Hippocampal formation (tissue), 2 donors: ENCODE measurements at places on chromosomes 2 and 18.
A peak's percentile ranks its signal among the peaks of the same experiment; 100 is the strongest.

GRCh38 chr18:76426737-76427305, 68.2 kb downstream of the ZNF516 start:
- no peak for DNase-seq

DNA sequence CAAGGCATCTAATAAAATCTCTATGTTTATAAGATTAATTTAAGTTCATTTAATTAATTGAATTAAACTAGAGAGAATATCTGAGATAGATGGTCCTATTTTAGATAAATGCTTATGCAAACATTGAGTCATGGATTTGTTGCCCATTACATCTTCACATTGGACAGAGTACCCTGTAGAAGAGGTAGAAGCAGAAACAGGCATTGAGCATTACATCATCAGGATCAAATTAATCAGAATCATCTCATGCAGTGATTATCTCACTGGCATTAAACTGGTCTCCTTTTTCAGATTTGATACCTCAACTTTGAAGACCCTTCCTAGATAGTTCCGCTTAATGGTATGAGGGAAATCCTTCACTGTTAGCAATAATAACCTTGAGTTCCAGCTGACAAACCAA, 469.6 kb upstream of the VRK2 start:
- DNase-seq: no peak

DNA sequence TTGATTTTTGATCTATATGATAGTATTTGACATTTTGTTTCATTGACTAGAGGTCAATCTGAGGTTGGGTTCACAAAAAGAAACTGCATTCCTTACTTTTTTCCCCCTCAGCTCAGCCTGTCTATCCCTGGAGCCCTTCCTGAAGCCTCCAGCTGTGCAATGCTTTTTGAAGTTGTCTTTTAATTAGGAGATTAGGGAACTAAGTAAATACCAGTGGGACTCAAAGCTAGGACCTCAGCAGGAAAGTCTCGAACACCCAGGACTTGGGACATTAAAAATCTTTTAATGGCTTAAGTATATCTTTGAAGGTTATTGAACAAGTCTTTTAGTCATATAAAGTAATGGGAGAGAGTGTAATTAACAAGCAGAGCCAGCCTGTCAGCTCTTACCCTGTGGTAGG, 220.2 kb downstream of the PDE11A start:
- DNase-seq: no peak

- no peak for DNase-seq
These were observed 745.3 kb downstream of the SATB2 start for GRCh38 chr2:198712485-198712884.

DNA sequence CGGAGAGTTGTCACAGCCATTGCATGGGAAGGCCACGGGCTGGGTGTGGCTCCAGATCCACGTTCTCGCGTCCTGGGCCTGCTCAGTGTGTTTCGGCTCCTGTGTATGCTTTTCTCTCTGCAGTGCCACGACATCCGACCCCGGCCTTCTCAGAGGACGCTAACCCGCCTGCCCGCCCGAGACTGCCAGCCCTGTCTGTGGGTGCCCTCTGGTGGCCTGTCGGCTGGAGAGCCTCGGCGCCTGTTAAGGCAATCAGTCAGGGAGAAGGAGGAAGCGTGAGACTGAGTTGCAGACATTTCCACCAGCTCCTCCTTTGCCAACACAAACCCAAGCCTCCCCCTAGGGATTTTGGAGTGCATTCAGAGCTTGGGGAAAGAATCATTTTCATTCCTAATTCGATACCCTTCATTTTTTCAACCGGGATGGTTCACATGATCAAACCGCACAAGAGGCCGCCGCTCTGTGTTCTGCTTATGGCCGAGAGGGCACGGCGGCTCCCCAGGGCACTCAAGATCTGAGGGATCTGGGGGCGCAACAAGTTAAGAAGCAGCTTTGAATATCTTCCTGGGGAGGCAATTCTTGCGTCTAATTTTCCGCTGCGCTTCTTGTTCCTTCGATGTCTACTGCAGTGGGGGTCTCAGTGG, 37.5 kb upstream of the ZBTB7C start:
- peak; percentile 83 for DNase-seq

GRCh38 chr2:123738643-123739042, 286.4 kb upstream of the CNTNAP5 start:
- no peak for DNase-seq

DNA sequence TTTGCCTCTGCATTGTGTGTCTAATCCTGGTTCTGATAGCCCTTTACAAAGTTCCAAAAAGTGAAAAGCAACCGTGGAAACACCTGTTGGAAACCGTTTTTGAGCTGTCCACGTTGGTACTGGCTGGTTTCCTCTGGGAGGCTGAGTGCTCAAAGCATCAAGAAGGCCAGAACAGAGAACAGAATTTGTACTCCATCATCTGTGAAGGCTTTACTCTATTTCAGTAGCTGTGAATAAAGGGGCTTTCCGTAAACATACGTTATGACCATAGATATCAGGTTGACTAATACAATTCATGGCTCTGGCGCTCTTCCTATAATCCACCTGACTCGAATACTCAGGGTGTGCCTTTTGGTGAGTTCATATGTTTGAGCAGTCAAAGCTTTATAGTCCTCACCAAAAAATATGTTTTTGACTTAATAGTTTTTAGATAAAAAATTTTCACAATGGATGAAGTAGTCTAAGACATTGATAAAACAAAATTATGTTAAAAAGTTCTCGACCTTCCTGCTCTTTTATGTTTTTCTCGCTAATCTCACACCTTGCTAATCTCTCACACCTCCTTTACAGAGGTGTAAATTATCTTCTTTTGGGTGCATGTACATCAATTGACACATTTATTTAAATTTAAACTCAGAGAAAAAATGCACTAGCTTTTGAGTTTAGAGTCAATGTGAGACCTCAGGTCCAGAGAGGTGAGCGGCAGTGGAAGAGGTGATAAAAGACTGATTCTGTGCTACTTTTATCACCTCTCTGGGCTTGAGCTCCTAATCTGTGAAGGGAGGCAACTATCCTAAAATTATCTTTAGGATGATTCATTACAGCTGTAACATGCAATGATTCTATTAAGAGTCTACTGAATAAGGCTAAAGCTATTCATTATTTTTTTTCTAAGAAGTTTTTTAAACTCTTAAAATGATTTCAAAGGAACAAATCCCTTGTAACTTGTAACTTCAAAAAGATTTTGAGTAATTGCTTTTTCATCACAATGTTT, 65.3 kb downstream of the CXCR4 start:
- no peak for DNase-seq

- DNase-seq: no peak
These were observed 193.2 kb upstream of the PXDN start for GRCh38 chr2:1937480-1937879.

DNA sequence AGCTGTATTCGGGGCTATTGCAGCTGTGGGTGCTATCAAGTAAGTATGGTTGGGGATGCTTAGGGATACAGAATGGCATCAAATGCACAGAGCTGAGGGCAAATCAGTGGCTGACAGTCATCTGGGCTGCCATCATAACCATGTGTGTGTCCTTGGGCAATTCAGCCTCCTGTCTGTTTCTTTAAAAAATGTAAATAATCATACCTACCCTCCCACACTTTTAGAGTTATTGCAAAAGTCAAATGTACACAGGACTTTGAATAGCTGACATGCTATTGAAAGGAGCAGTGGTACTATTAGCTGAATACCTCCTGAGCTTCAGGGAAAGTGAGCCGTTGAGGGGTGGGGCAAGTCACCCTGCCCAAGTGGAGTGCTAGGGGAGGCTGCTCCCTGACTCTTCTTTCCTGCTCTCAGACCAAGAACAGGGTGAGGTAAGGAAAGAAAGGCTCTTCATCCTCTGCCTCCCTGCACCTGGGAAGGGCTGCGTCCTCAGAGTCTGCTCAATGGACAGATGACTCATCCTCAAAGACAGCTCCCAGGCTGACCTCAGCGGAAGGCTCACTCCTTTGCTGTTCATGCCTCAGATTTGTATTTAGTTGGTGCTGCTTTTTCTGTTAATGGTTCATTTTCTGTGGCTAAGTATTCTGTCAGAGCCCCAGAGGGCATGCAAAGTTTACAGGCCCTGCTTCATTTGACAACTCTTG, 54.9 kb upstream of the BZW1 start:
- no peak for DNase-seq

- no peak for DNase-seq
These were observed 7.8 kb downstream of the MTHFD2 start for GRCh38 chr2:74206180-74206688.

- DNase-seq: no peak
These were observed 230.5 kb downstream of the ETAA1 start for GRCh38 chr2:67627456-67628207.

DNA sequence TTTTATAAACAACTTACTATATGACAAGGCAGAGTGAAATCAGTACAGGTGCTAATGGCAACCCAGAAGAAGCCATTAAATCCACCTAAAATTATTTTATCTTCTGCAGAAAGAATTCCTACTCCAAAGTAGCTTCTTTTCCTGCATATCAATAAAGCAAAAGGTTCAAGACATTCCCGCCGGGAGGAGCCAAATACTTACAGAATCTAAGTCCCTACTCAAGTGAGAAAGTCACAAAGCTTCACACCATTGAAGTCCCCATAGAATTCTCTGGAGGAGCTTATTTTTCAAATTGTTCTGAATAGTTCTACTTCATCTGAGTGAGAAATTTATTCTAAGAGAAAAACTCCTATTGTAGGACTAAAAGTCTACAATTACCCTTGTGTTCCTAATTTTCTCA, 233.7 kb upstream of the HNRNPA3 start:
- no peak for DNase-seq

- no peak for DNase-seq
These were observed 1.1 kb upstream of the GBX2 start for GRCh38 chr2:236169151-236169721.

DNA sequence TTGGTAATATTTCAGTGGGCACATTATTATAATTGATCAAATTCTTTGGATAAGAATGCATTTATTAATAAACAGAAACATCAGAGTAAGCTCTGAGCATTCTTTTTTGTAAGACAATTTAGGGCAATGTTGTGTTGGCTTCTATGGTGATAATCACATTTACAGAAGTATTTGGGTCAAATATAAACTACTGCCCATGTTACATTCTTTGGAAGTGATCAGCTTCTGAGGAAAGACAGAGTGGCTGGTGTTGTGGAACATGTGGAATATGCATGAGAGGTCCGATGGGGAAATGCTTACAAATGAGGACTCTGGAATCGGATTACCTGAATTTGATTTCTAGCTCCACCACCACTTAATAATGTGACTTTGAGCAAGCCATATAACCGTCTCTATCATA, 19.4 kb downstream of the SERPINB13 start:
- DNase-seq: no peak

DNA sequence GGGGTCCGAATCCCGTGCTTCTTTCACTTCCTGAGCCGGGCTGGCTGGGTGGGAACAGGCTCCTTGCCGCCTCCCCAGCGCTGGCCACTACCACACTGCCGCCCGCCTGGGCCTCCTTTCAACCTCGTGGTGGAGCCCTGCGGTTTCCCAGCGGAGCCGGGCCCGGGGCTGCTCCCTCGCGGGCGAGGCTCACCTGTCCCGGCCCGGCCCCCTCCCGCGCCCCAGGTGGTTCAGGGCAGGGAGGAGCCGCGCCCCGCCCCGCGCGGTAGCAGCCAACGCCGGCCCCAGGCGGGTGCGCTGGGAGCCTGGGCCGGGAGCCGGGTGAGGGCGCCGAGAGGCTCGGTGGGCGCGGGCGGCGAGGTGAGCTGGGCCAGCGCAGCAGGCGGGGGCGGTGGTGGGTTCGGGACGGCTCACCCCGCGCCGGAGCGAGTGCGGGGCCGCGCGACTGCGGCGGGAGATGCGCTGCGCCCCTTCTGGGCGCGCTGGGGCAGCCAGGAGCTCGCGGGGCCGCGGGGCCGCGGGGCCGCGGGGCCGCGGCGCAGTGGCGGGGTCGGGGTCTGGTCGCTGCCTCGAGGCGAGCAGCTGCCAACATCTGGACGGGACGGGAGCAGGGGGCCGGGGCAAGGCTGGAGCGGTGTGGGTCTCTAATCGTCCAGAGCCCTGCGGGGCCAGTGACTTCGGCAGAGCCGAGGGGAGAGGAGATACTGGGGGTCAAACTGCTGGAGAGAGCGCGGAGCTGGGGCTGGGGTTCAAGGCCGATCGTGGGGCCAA, at the start of gene LYPD6B:
Gene LYPD6B (plus strand): TSS at position 258 of the 771 bp plus-strand sequence. CDS start 92,250 bp downstream, outside the sequence.
- no peak for DNase-seq

DNA sequence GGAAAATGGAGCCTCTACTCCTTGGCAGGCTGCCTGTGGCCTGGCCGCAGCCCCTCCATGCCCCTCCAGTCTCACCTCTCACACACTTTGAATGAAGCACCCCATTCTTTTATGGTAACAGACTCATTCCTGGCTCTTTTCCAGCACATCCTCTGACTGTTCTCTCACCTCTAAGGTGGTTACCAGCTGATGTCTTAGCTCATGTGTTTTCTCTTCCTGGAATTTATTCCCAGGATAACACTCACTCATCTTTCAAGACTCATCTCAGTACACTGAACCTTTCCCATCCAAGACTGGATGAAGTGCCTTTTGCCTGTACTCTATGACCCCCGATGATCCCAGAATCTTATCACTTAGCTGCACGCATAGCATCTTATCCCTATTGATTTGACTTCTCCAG, 50.6 kb downstream of the SLC9A4 start:
- DNase-seq: no peak

GRCh38 chr2:133506996-133507395, 61.3 kb downstream of the NCKAP5 start:
- DNase-seq: no peak

DNA sequence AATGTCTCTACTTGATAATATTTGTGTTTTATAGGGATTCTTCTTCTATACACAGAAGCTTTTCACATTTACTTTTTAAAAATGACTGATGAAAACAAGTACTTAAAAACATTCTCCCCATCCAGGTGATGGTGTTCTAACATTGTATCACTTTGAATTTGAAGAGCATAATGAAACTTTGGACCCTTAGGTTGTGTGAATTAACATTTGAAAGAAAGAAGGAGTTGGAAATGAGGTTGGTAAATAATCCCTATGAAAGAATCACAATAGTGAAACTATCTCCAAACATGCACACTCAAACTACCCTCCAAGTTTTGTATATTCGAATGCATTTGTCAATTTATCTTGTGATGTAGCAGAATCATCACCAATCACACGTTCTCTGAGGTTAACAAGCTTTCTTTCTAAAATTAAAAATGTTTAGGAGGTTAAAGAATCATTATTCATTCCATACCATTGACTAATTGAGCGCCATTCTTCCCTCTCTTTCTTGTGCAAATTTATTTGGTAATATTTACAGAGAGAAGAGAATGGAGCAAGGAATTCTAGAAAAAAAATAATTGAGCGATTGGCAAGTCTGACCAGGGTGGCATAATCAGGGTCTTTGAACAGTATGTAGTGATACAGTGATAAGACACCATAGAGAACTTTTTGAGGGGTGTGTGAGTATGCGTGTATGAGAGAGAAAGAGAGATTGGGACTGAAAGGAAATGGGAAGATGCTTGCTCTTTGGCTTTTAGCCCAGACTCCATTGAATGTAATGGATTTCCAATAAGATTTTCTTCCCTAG, 260.0 kb upstream of the NRXN1 start:
- DNase-seq: no peak
